Astrocyte of the spinal cord (primary cell): ENCODE measurements at places on chromosomes 7 and 10.

DNA sequence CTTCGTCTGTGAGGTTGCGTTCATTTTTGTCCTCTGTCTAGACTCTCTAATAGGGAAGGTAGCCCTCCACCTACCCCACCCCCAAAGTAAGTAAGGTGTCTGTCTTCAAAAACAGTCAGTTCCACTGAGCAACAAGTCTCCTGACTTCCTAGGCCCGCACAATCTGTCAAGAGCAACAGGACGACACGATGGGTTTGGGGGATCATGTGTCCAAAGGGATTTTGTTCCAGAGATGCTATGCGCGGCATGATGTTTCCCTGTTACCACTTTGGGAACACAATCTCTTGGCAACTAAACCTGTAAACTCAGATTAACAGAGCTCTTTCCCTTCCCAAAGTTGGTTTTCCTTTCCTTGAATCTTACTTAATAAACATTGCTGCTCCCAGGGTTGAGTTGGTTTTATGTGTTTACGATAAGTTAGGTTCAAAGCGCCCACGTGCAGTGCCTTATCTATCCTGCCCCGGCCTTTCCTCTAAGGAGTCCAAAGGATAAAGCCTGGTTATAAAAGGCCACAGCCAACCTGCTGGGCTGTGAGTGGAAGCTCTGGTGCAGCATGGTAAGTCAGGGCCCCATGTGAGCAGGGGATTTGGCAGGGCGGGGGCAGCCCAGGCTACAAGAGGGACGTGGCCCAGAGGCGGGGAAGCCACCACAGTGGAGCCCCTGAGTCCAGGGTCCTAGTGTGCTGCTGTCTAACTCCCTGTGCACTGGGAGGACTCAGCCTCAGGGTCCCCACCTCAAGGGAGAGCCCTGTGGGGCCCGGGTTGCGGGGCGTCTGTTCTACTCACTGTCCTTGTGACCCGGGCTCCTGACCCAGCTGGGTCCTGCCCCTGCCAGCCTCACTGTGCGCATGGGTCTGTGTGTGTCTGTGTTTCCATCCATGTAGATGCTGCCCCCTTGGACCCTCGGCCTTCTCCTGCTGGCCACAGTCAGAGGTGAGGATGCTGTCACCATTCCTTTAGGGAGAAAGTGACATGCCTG, at the start of gene PNLIPRP2:
Gene PNLIPRP2 (plus strand): TSS at position 531 of the 978 bp plus-strand sequence.
- DNase-seq: no peak

DNA sequence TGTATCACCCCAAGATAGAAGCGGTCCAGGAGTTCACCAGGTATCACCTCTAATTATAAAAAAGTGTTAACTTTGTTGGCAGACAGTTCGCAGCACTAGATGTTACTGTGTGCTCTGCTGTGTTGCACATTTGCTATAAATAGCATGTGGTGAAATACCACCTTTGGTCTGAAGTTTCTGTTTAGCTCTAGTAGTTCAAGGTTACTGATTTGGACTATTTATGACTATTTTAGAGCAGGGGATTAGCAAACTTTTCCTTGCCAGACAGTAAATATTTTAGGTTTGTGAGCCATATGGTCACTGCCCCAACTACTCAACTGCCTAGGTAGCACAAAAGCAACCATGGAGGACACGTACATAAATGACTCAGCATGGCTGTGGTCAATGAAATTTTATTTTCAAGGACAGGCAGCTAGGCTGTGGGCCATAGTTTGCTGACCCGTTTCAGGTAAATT, 16.5 kb downstream of the DENND10 start:
- DNase-seq: peak; percentile 37

DNA sequence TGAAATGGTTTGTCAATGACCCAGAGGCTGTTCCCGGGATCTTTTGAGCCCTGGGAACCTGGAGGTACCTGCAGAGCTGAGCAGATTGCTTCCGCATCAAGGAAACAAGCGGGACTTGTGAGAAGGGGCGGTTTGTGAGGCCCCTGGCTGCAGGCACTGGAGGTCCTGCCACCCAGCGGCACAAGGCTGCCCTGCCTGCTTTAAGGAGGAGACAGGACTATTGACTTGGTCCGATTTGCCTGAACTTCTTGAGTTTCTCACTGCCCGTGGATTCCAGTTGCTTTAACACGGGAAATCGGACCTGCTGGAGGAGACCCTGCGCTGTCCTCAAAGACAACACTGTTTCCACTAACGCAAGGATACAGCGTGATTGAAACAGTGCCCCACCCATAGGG, 130.1 kb downstream of the DNAJB6 start:
- no peak for DNase-seq

DNA sequence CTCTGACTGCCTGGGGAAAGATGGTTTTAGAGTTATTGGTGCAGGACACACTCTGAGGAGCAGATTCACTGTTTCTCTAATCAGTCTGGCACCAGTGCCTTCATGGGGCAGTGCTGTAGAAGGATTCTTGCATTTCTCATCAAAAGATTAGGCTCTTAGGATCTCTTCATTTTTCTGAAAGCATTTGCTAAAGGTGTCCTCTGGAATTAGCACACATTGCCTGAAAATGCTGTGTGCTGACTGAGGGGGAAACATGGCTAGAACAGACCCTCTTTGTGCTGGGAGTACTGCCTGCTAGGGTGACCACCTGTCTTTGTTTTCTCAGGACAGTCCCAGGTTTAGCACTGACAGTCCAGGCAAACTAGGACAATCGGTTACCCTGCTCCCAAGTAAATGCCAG, 301.0 kb downstream of the PTEN start:
- no peak for DNase-seq

GRCh38 chr7:17422966-17423365, 124.5 kb downstream of the AHR start:
- DNase-seq: peak; percentile 83

DNA sequence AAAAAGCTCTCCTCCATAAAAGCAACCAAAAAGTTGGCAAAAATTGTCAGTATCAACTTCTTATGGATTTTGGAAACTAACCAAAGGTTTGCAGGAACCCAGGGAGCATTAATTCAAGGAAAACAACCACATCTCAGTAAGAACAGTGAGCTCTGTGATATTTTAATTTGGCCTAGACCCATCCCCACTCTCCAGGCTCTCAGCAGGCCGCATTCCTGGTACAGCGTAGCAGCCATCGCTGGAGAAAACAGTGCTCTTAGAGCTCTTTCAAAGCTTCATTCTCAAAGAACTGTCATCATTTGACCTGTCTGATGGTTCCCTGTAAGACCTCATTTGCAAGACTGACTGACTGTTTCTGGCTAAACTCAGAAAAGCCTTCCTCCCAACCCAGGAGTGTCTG, 81.9 kb downstream of the NUDCD3 start:
- DNase-seq: peak; percentile 68

GRCh38 chr10:57791546-57791945, 476.1 kb downstream of the IPMK start:
- DNase-seq: no peak

DNA sequence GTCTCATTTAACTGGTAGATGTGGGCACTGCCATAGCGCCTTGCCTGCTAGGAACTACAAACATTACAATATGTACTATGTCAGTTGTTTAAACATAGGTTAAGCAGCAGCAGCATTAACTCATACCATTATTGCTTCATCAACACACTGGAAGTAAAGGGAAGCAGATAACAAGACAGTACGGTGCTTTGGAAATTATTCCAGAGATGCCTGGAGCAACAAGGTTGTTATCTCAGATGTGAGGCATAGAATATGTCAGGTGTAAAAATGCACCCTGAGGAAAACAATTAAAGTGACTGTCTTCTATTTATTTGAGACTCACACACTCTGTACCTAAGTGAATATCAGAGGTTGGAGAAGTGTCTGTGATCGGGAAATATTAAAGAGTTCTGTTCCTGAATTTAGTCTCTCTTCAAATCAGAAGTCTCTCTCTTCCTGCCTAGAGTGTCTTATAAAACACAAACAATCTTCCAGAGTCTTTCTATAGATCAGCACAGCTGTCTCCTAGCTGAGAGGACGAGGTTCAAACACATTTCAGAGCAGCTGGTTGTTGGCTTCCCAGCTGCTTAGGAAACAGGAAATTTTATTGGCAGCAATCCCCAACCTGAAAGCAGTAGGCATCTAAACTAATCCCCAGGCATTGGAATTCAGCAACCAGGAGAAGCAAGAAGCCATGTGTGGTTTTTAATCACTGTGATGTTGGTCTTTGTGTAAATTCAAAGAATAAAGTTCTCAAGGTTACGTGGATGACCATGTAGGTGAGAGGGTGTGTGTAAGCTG, 994.4 kb upstream of the LRRTM3 start:
- DNase-seq: no peak

DNA sequence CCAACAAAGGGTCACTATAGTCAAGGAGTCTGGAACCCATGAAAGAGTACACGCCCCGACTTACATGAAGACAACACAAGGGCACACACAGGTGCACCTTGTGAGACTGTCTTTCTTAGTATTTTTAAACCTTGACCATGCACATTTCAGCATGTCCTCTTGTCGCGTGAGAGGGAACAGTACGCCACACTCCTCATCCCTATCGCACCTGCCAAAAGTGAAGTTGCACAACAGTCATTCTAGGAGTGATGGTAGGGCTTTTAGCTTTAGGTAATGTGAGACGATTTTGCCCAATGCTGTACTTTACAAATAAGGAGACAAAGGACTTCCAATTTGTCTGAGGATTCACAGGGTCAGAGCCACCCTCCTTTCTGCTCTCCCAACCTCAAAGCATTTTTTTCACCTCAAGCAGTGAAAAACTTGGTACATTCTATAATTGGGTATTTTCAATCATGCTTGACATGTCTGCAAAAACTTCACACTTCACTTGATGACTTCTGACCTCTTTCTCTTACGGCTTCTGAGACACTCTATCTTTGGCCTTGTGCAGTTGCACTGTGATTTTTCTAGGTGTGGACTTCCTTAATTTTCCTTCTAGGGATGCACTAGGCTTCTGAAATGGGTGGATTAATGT, 173.9 kb upstream of the GRB10 start:
- no peak for DNase-seq

GRCh38 chr10:10138685-10139084, 879.0 kb upstream of the CELF2 start:
- DNase-seq: no peak

DNA sequence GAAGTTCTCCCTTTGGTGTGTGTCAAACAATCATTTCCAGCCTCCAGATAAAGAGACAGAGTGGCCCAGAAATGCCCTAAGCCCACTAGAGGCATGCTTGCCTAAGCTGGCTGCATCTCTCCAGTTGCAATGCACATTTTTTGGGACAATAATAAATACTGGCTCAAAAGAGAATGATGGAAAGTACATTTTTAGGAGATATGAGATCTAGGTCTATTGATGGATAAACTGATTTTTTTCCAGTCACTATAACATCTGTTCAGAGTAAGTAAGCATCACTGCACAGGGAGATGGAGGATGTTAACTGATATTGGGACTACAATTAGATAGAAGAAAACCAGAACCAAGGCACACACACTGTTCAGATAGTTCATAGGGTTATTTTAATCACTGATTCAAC, 553.0 kb downstream of the GRM8 start:
- DNase-seq: no peak

DNA sequence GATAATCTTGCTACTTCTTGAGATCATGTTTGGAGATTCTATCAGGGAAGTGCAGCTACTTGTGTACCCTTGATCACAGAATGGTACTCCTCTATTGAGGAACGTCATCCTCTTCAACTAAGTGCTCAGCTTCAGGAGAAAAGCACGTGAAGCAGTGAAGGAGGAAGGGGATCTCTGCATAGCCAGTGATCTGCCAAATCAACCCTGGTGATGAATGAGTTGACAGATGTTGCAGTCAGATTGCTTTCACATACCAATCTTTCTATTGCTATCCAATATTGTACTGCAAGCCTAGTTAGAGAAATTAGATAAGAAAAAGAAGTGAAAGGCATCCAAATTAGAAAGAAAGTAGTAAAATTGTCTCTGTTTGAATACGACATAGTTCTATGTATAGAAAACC, 309.4 kb downstream of the TWIST1 start:
- DNase-seq: no peak

- no peak for DNase-seq
Measured at GRCh38 chr10:642186-642890, 47.1 kb downstream of the DIP2C start.

DNA sequence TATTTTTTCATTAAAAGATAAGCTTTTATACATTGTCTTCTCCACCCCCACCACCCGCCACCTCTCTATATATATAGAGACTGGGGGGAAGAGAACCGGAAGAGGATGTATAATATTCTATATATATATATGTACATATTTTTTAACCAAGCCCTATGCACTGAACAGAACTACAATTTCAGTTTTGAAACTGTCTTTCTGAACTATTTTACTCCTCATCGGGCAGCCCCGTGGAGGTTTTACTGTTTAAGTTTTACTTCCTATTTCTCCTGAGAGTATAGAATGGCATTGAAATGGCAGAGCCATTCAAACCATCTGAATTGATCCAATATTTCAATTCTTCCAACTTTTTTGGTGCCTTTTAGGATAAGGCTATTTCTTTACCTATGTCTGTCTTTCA, 1047.1 kb downstream of the NRG3 start:
- no peak for DNase-seq

DNA sequence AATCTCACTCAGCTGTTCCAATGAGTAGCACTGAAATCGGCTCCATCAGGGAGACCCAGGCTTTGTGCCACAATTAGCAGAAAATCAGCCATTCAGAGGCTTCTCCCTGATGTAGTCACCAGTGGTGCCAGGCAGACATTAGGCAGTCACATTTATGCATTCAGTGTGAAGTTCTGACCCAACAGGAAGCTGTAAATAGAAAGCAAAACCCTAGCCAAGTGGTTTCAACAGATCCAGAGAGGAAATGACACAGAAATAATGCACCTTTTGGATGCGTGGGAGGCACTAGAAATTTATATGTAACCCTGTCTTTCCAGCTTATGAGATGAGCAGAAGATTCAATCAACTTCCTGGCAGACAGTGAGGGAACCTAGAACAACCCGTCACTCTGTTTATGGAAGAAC, 186.4 kb downstream of the PDE1C start:
- peak; percentile 35 for DNase-seq

DNA sequence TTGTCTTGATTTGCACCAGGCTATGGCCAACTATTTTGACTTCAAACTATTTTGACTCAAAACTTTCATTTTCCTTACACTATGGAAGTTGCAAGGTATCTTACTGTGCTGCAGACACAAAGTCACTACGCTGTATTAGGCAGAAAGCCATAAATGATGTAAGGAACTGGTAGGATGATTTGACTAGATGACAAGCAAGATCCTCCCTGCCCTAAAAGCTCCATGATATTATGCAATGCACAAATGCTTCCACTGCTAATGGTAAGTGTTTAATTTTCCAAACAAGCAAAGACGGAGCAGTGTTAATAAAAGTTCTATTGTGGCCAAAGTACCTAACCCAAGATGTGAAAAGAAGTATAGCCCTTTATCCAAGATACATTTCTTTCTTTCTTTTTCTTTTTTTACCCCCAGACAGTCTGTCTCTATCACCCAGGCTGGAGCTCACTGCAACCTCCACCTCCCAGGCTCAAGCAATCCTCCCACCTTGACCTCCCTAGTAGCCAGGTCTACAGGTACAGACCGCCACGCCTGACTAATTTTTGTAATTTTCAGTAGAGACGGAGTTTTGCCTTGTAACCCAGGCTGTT, 98.2 kb downstream of the ANK3 start:
- peak; percentile 47 for DNase-seq

DNA sequence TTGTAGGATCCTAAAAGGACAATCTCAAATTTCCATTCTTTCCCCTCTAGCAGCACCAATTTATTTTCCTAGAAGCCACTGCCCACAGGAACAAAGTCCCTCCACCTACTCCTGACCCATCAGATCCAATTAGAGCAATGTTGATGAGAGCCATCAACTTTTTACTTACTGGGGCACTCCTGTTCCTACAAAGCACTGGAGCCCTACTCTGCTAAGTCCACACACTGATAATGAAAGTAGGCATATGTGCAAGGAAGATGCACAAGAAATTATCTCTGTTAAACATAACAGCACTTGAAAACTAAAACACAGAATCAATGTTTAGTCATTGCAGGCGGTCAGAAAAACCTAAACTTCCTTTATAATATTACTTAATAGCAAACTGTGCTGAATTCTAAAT, 3.6 kb downstream of the HERPUD2 start:
- DNase-seq: no peak
